NCI-H510A treated with DMSO at 0.1 percent for 48 hours (cell line): ENCODE measurements at places on chromosomes 13 and 19.

DNA sequence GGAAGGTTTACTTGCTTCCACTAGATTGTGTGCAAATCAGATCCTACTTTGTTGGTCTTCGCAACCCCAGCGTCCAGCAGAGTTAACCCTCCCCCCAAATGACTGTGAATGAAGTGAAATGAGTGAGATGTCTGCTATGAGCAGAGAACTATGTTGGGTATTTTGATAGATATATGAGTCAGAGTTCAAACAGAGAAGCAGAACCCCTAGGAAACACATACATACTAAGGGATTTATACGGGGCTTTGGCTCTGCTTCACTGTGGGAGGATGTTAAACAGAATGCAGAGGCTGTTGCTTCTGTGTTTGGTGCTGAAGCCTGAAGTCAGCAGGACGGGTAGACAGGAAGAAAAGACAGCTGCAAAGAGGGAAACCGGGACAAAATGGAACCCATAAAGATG lies 197.0 kb downstream of the MZT1 start:
- DNase-seq: no peak

DNA sequence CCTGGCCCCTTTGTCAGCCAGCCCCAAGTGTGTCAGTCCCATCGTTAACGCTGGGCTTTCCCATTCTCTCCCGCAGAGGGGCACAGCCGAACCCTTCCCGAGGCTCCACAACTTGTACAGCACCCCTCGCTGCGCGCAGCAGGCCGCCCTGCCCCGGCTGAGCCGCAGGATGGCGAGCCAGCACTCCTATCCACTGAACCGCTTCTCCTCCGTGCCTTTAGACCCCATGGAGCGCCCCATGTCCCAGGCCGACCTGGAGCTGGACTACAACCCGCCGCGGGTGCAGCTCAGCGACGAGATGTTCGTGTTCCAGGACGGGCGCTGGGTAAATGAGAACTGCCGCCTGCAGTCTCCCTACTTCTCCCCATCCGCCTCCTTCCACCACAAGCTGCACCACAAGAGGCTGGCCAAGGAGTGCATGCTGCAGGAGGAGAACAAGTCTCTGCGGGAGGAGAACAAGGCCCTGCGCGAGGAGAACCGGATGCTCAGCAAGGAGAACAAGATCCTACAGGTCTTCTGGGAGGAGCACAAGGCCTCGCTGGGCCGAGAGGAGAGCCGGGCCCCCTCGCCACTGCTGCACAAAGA lies 11.1 kb downstream of the CBY2 start:
- DNase-seq: no peak

DNA sequence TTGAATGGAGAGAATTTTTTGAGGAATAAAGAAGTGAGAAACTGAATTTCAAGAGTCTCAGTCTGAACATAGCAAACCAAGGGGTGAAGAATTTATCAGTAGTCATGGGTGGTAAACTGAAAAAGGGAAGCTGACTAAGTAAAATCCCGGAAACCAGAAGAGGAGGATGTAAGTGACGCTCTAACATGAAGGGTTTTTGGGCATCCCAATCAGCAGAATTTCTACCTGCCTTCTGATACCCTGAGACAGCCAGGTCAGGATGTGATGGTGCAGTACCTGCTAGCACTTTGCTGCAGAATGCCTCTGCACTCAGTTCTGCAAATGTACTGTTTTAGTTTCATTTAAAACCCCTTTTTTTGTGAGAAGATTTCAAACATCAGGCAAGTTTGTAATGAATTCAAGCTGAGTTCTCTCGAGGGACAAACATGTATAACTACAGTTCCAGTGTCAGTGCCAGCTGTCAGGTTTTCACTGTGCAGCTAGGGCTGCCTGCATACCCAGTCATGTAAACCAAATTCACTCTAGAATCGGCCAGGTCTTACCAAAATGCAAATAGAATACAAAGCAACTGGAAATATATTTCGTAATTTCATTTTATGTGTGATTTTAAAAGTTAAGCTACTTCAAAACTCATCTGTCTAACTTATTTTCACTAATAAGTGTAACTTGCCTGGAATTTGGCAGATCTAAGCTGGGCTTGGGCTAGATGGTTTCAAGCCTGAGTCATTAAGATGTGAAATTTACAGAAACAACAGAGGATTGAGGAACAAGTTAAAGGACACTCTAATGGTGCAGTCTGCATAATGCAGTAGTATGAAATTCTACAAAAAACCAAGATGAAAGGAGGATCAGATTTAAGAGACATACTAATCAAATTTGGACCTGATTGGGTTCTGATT lies 13.8 kb downstream of the METTL21C start:
- no peak for DNase-seq

- DNase-seq: no peak
These were observed 54.8 kb downstream of the GATAD2A start for GRCh38 chr19:19460258-19460731.

DNA sequence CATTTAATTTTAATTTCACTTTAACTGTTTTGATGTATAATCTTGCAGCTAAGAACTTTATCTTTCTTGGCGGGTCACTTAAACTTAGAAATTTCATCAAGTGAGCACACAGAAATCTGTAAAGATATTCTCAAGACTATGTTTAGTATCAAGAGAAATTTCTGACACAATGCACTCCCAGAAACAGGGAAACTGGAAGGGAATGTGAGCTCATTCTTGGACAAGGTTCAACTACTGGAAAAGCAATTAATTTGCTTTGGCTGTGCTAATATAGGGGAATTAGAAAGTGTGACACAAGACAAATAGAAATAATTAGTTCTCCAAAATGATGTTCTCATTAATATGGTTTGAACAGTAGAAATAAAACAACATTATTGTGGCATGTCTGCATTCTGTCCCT lies 402.3 kb downstream of the DACH1 start:
- DNase-seq: no peak

DNA sequence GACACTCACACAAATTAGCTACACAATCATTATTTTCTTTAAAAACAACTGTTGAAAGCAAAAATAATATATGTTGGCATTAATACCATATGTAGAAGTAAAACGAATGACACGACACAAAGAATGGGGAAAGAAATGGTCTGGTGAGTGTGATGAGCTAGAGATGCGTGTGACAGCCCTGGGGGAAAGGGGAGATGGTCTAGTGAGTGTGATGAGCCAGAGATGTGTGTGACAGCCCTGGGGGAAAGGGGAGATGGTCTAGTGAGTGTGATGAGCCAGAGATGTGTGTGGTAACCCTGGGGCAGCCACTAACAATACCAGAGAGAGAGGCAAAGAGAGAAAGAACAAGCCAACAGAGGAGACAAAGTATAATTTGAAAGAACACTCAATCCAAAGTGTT lies 22.3 kb upstream of the LAMP1 start:
- no peak for DNase-seq

DNA sequence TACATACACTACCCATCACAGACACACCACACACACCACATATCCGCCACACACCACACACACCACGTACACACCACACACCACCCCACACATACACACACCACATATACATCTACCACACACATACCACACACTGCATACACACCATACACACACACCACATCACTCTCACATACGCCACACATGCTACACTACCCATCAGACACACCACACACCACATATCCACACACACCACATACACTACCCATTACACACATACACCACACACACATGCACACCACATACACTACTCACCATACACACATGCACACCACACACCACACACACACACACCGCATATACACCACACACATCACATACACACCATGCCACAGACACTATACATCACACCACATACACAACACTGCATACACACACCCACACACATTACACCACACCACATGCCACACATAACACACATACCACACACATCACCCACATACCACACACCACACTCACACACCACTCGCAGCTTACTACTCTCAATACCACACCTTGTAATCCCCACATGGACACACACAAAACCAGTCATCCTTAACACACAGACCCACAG lies 9.5 kb downstream of the ERFL start:
- DNase-seq: no peak

DNA sequence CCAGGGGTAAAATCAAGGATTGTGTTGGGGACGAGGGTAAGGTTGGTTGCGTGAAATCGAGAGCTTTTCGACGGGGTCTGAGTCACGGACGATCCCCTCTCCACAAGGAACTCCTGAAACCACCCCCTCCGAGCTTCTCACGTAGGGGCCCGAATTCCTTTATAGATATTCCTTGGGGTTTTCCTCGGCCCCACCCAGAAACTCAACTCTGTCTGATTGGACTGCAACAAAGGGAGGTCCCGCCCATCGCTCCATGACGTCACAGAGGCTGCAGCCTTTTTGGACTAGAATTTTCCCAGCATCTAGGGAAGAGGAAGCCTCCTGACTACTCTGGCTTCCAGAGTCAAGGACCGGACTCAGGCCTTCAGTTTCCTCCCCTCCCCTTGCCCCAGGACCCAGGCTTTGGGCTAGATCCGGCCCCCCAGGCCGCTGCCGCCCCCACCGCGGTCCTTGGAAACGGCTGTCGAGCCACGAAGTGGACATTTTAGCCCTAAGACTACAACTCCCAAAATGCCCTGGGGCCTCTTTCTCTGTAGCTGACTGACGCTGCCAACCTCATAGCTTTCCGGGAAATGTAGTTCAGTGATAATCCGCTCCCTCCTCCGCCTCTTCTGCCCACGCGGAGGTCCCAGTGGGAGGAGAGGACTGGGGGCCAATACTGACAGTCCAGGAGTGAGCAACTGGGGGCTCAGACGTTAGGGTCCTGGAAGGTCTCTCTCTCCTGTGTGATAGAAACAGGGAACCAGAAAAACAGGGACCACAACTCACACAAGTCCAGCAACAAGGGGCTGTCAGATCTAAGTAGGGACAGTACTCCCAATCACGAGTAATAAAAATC lies at the start of gene IZUMO1:
IZUMO1 (minus strand) TSS at position 172 of the 838 bp plus-strand sequence. CDS start 1,050 bp downstream, outside the sequence.
- DNase-seq: no peak

- no peak for DNase-seq
These were observed 1004.3 kb downstream of the SLITRK5 start for GRCh38 chr13:88675347-88675996.

- DNase-seq: no peak
These were observed 66.2 kb downstream of the RUBCNL start for GRCh38 chr13:46320821-46321220.

DNA sequence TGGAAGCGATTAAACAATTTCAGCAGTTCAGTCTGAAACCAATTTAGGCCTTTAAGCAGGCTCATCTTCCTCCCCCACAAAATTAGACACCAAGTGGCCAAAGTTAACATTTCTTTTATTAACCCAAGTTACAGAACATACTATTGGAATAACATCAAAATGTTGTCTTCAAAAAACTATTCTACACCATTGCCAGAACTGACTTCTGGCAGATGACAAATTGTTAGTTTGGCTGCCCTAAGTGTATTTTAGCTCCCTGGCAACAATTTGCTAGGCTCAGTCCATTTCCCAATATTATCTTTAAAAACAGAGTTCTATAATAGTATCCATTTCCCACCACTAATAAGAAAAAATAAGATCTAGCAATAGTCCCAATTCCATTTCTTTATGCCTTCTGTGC lies 107.8 kb downstream of the SGCG start:
- no peak for DNase-seq

DNA sequence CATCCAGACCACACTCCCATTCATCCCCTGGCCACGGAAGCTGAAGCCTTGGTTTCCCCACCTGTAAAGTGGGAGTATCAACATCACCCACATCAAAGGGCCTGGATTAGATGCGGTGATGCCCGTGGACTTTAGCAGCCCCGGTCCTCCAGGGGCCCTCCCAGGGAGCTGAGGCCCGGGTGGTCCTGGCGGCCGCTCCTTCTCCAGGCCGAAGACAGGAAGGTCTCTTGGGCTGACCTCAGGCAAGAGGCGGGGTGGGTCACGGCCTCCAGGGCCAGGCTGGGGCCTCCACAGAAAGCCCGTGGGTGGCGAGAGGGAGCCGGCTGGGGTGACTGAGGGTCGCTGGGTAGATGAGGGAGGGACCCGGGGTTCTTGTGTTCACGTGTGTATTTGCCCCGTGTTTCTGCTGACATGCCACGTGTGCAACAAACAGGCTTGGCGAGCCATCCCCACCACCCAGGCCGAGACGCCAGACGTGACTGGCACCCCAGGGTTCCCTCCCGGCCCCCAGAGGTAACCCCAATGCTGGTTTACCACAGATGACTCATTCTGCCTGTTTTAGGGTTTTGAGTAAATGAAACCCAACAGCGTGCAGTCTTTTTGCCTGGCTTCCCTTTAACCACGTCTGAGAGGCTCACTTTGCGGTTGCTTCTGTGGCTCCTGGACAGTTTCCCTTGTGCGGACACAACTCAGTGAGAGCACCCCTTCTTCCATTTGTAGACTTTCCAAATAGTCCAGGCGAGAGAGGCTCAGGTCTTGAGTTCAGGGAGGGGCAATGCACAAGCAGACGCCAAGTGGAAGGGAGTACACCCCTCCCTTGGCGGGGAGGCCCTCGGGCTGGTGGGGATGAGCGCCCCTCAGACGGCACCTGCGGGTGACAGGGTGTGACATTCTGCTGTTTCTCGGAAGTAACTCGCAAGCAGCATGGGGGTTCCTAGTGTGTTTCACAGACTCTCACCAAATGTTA lies 42.9 kb downstream of the C13orf46 start:
- no peak for DNase-seq

DNA sequence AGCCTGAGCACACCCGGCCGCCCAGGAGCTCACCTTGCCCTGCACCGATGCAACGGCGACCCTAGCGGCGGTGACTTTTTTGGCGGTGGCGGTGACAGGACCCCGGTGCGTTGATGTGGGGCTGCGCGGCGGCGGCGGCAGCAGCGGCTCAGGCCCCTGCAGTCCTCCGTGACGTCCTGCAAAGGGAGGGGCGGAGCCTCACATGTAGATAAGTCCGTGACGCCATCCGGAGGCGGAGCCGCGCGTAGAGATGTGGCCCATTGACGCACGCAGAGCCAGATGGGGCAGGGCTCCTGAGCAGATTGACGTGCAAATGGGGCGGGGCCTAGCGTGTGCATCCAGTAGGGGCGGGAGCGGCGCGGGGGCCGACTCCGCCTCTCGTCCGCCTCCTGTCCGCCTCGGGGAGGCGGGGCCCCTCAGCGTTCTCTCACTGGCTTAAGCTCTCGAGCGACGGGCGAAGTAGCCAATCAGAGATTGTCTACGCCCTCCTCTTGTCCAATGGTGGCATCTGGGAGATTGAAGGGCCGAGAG lies at the start of gene RAB3A:
RAB3A (minus strand) TSS at position 180 of the 531 bp plus-strand sequence. CDS start 1,302 bp downstream, outside the sequence.
- DNase-seq: peak; percentile 99

GRCh38 chr13:28510542-28510941 lies 15.6 kb upstream of the FLT1 start:
- no peak for DNase-seq

- peak; percentile 58 for DNase-seq
These were observed 3.9 kb upstream of the PCDH17 start for GRCh38 chr13:57627663-57628062.
